ENCODE measurements at places on chromosomes 6 and 20. TPM values are rescaled to one million over a fixed set of nuclear protein-coding genes. Genes with fewer than 3 reads are reported as not detected.
A peak's percentile ranks its signal among the peaks of the same experiment; 100 is the strongest.

GRCh38 chr20:40497899-40498691 lies 190.9 kb downstream of the MAFB start:
- H3K4me3 ChIP-seq: no peak overlapping the region
- peaks cover 3% of the 10 kb centered on the region for H3K4me1 ChIP-seq
- no peaks in the 10 kb centered on the region for H3K36me3 ChIP-seq
- H3K27ac ChIP-seq: no peak overlapping the region
- H3K27me3 ChIP-seq: no peaks in the 10 kb centered on the region

GRCh38 chr6:3296078-3296477 lies 37.3 kb downstream of the PSMG4 start:
- DNase-seq: peak; percentile 4
- H3K27ac ChIP-seq: no peak overlapping the region
- no peaks in the 10 kb centered on the region for H3K4me1 ChIP-seq
- H3K4me3 ChIP-seq: no peak overlapping the region
- H3K36me3 ChIP-seq: no peaks in the 10 kb centered on the region

GRCh38 chr6:81938014-81938856 lies 185.8 kb upstream of the TENT5A start:
- no peaks in the 10 kb centered on the region for H3K27me3 ChIP-seq
- H3K4me1 ChIP-seq: no peaks in the 10 kb centered on the region
- no peak for DNase-seq
- H3K4me3 ChIP-seq: no peak overlapping the region
- H3K27ac ChIP-seq: no peak overlapping the region

DNA sequence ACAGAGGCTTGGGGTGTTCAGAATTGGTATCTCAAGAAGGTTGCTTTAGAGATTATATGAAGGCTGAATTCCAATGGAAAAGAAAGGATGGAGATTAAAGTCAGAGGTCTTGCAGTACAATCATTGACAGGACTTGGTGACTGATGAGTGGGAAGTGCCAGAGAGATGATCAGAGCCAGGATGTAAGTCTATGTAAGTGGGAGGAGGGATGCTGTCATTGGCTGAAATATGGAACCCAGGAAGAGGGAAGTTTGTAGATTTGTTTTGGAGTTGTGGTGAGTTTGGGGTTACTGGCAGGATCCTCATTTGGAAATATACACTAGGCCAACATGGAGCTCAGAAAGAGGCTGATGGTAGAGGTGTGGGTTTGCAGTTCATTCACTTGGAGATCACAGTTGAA lies 23.8 kb upstream of the TNFAIP3 start:
- no peak for DNase-seq
- no peak overlapping the region for H3K27ac ChIP-seq

GRCh38 chr20:48284837-48285236 lies 499.6 kb upstream of the SULF2 start:
- H3K4me3 ChIP-seq: no peak overlapping the region
- H3K36me3 ChIP-seq: no peaks in the 10 kb centered on the region
- DNase-seq: no peak
- no peak overlapping the region for H3K27ac ChIP-seq

DNA sequence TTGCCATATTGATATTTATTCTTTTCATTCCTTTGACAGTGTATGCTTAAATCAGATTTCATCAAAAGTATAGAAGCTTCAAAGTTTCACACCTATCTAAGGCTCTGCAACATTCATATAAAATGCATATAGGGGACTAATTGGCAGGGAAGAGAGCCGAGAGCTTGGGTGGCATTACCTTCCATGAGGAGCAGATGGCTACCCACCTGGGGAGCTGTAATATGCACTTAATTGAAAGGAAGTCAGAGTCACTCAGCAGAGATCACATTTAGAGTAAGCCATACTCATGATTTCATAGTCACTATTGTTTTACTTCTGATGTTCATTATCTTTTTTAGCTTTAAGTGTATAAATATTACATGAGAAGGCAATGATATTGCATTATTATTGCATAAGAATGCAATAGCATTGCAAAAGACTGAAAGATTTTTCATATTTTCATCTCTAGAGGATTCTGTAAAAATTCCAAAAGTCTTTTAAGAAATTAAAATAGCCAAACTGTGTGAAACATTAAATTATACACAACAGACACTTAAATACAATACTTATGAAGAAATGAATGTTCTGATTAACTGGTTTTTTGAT lies 1305.2 kb downstream of the EPHA7 start:
- no peak overlapping the region for H3K4me3 ChIP-seq
- no peaks in the 10 kb centered on the region for H3K4me1 ChIP-seq
- H3K36me3 ChIP-seq: no peaks in the 10 kb centered on the region
- no peak for DNase-seq
- H3K27me3 ChIP-seq: no peaks in the 10 kb centered on the region

Gene HSPA12B
- total RNA-seq: not detected

Gene C6orf15
- not detected for total RNA-seq

DNA sequence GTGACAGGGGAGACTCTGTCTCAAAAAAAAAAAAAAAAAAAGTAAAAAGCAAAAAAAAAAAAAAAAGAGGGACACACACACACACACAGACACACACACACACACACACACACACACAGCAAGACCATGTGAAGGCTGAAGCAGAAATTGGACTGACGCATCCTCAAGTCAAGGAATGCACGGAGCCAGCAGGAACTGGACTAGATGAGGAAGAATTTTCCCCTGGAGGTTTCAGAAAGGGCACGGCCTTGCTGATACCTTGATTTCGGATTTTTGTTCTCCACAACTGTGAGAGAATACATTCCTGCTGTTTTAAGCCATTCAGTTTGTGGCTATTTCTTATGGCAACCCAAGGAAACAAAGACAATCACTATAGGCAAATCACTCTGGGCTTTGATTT lies 176.9 kb upstream of the SALL4 start:
- no peak overlapping the region for H3K4me3 ChIP-seq
- no peaks in the 10 kb centered on the region for H3K27me3 ChIP-seq
- no peaks in the 10 kb centered on the region for H3K36me3 ChIP-seq
- no peaks in the 10 kb centered on the region for H3K4me1 ChIP-seq
- no peak overlapping the region for H3K27ac ChIP-seq

GRCh38 chr6:169862892-169863525 lies 111.6 kb downstream of the ERMARD start:
- peaks cover 2% of the 10 kb centered on the region for H3K36me3 ChIP-seq
- H3K27ac ChIP-seq: no peak overlapping the region
- no peak overlapping the region for H3K4me3 ChIP-seq

- H3K27me3 ChIP-seq: peaks cover 26% of the 10 kb centered on the region
- peak; percentile 72 for DNase-seq
- peak overlapping the region; percentile 49 for H3K4me3 ChIP-seq
- peak overlapping the region; percentile 42 for H3K27ac ChIP-seq
- H3K36me3 ChIP-seq: peaks cover 18% of the 10 kb centered on the region
Observed at GRCh38 chr20:26208296-26209091, 511.8 kb upstream of the ZNF337 start.

GRCh38 chr6:2652611-2653010 lies 98.1 kb downstream of the MYLK4 start:
- no peaks in the 10 kb centered on the region for H3K4me1 ChIP-seq
- no peak for DNase-seq
- H3K27me3 ChIP-seq: peaks cover 36% of the 10 kb centered on the region
- no peaks in the 10 kb centered on the region for H3K36me3 ChIP-seq
- H3K27ac ChIP-seq: no peak overlapping the region
- no peak overlapping the region for H3K4me3 ChIP-seq

Gene FLRT3
- not detected for total RNA-seq

Gene PLCB1
- 6.2 TPM for total RNA-seq

DNA sequence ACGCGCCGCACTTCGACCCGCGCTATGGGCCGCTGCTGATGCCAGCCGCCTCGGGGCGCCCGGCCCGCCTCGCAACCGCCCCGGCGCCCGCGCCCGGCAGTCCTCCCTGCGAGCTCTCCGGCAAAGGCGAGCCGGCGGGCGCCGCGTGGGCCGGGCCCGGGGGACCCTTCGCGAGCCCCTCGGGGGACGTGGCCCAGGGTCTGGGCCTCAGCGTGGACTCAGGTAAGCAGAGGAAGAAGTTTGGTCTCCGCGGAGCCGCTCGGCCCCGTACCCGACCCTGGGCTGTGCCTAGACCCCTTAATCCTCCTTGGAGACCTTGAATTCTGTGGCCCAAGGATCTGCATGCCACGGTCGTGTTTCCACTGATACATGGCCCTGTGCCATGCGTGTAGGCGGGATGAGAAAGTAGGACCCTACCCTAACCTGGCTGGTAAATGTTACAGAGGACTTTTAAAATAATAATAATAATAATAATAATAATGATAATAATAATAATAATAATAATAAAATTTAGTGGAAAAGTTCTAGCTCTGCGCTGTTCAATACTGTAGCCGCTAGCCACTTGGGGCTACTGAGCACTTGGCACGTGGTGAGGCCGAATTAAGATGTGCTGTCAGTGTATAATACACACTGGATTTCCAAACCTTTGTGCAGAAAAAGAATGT lies 5.6 kb downstream of the VGLL2 start:
- H3K27ac ChIP-seq: no peak overlapping the region
- H3K36me3 ChIP-seq: no peaks in the 10 kb centered on the region
- DNase-seq: peak; percentile 34
- peaks cover 3% of the 10 kb centered on the region for H3K4me1 ChIP-seq

Gene RSPH4A
- total RNA-seq: 0.22 TPM

Gene RGS17
- total RNA-seq: not detected

- no peak overlapping the region for H3K27ac ChIP-seq
- DNase-seq: no peak
- H3K27me3 ChIP-seq: peaks cover 7% of the 10 kb centered on the region
- H3K4me3 ChIP-seq: no peak overlapping the region
- H3K4me1 ChIP-seq: peaks cover 12% of the 10 kb centered on the region
- no peaks in the 10 kb centered on the region for H3K36me3 ChIP-seq
Observed at GRCh38 chr6:149899926-149900619, 2.2 kb upstream of the RAET1E start.

GRCh38 chr6:5537967-5538366 lies 276.7 kb downstream of the FARS2 start:
- peaks cover 14% of the 10 kb centered on the region for H3K36me3 ChIP-seq
- H3K27ac ChIP-seq: no peak overlapping the region
- H3K4me1 ChIP-seq: peaks cover 6% of the 10 kb centered on the region
- no peak for DNase-seq

DNA sequence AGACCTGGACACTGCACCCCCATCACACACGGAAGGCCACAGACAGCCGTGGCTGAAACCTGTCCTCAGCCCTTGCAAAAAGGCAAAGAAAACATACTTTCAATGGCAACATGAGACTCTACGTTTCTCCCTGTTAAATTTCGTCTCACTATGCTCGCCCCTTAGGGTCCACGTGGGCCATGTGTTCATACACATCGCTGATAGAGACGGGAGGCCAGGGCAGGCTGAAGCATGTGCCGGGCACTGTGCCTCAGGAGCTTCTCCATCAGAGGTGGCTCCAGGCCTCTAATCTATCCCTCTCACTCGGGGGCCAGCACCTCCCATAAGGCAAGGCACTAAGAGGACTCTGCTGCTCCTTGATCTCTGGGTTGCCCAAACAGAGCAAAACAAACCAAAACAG lies 17.5 kb downstream of the PXDC1 start:
- no peak overlapping the region for H3K4me3 ChIP-seq
- H3K4me1 ChIP-seq: peaks cover 5% of the 10 kb centered on the region
- no peak for DNase-seq
- peaks cover 5% of the 10 kb centered on the region for H3K27me3 ChIP-seq

Gene HMGCLL1
- total RNA-seq: not detected

DNA sequence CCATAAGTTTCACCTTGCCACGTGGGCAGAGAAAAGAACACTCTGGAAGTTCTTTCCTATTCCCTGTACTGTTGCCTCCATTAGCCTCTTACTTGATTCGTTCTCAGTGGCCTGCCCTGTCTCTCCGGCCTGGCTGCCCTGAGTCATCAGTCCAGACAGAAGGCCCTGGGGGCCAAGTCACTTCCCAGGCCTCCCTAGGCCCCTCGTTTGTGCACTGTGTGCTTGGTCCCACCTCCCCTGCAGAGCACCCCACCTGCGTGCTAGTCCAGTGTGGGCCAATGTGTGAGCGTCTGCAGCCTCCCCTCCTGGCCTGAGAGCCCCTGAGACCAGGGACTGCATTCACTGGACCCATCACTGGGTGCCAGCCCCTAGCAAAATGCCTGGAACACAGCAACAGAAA lies 191.2 kb upstream of the RREB1 start:
- H3K27me3 ChIP-seq: peaks cover 7% of the 10 kb centered on the region
- DNase-seq: no peak
- H3K4me3 ChIP-seq: no peak overlapping the region
- H3K4me1 ChIP-seq: peaks cover 10% of the 10 kb centered on the region
- H3K27ac ChIP-seq: no peak overlapping the region
- no peaks in the 10 kb centered on the region for H3K36me3 ChIP-seq

DNA sequence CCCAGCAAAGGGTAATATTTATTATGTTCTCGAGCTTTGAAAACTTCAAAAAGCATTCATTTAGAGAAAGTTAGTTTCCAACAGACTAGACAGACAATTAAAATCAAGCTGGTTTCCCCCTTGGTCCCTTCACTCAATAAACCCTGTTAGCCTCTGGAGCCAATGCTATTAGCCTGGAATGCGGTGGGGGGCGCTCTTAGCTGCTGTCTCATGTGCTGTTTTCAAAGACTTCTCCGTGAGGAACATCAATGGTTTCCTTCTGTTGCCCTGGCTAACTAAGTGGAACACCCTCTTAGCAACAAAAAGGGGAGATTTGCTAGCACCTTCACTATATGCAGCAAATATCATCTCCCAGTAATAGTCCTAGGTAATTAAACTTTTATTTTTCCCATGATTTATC lies 86.4 kb downstream of the LY86 start:
- no peak for DNase-seq
- peaks cover 21% of the 10 kb centered on the region for H3K4me1 ChIP-seq
- no peak overlapping the region for H3K4me3 ChIP-seq

- DNase-seq: no peak
- no peaks in the 10 kb centered on the region for H3K4me1 ChIP-seq
- H3K27me3 ChIP-seq: no peaks in the 10 kb centered on the region
- no peaks in the 10 kb centered on the region for H3K36me3 ChIP-seq
Observed at GRCh38 chr6:62707156-62707555, 421.1 kb upstream of the KHDRBS2 start.

Gene MICB
- total RNA-seq: 41.5 TPM

DNA sequence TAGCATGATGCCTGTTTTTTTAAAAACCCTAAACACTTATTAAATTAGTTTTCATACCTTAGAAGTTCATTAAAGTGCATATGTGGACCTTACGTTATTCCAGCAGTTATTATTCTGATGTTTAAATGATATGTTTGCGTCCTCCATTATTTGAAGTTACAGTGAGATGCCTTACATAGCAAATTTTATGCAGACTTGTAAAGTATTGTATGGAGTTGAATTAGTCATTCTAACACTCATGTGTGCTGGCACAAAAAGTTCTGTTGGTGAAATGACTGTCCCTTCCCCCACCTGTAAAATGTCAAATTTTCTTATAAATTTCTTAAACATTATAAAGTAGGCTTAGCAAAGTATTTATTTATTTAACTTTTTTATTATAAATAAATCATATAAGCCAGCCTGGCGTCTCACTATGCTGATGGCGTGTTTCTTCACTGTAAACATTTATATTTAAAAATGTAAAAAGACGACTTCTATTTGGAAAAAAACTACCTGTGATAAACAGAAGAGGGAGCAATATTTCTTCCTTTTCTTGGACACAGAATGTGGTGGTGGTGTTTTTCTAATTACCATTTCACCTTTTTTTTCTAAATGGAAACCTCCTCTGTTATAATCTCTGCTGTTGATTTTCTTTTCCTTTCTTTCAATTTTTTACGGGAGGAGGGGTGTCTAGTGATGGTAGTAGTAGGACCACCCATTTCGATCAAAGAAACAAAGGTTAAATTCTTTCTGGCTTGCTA lies 155.4 kb downstream of the RFPL4B start:
- no peaks in the 10 kb centered on the region for H3K36me3 ChIP-seq
- H3K27me3 ChIP-seq: no peaks in the 10 kb centered on the region
- no peak for DNase-seq
- no peak overlapping the region for H3K27ac ChIP-seq
- no peak overlapping the region for H3K4me3 ChIP-seq
- H3K4me1 ChIP-seq: no peaks in the 10 kb centered on the region

Data from activated naive CD8-positive, alpha-beta T cell treated with anti-CD3 and anti-CD28 coated beads, Interleukin-2, amount 10 ng/mL, durations not matched to agents 7 days and 5 days (primary cell).